Liver (tissue), 10 donors: ENCODE measurements at places on chromosomes 4 and X.
A peak's percentile ranks its signal among the peaks of the same experiment; 100 is the strongest.

GRCh38 chr4:186190581-186191199 lies 677 bp upstream of the CYP4V2 start:
- peak; percentile 55 for DNase-seq

GRCh38 chr4:128363966-128364365 lies 76.4 kb upstream of the PGRMC2 start:
- no peak for DNase-seq

- DNase-seq, result no peak
Observed at GRCh38 chrX:155005190-155005589, 17.3 kb downstream of the F8 start.

DNA sequence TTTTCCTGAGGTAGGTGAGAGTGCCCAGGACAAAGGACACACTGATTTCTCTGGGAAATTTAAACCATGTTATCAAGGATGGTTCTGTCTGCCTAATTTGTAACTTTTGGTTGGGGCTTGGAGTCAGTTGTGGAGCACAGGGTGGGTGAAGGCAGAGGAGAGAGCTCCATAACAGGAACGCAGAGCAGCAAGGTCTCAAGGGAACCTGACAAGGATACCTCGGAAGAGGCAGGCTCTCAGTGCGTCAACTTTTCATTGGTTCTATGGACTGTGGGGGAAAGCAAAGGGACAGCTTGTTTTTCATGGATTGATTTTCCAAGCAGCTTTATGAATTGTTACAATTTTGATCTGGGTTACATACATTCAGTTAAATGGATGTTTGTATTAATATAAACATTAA lies 110.4 kb downstream of the SLIT2 start:
- no peak for DNase-seq

DNA sequence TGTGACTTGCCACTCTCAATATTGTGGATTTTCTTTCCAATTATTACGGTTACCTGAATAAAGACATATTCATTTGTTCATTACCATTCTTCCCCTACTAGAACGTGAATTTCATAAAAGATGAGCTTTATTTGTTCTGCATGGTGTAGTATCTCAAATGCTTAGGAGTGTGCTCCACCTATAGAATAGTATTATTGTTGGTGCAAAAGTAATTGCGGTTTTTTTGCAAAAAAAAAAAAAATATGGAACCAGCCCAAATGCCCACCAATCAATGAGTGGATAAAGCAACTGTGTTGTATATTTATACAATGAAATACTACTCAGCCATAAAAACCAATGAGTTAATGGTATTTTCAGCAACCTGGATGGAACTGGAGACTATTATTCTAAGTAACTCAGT lies 525.5 kb upstream of the PRKX start:
- DNase-seq, result no peak

- DNase-seq, result no peak
Observed at GRCh38 chr4:19615086-19615689, 636.5 kb upstream of the SLIT2 start.

- no peak for DNase-seq
Observed at GRCh38 chrX:94914235-94914634, 1240.2 kb downstream of the FAM133A start.
